PC-3 (cell line): ENCODE measurements at places on chromosomes 5 and 9.

GRCh38 chr9:71620746-71621145, 147.6 kb downstream of the CEMIP2 start:
- H3K27me3 ChIP-seq, result no peaks in the 10 kb centered on the region
- H3K4me1 ChIP-seq, result peaks cover 4% of the 10 kb centered on the region
- H3K27ac ChIP-seq, result no peak overlapping the region
- no peak overlapping the region for H3K4me3 ChIP-seq

- H3K36me3 ChIP-seq, result no peaks in the 10 kb centered on the region
- H3K27ac ChIP-seq, result no peak overlapping the region
- H3K27me3 ChIP-seq, result no peaks in the 10 kb centered on the region
- no peak overlapping the region for H3K4me3 ChIP-seq
- no peak for DNase-seq
- H3K4me1 ChIP-seq, result no peaks in the 10 kb centered on the region
These were observed 353.5 kb downstream of the ADAMTS6 start for GRCh38 chr5:65128226-65128625.

DNA sequence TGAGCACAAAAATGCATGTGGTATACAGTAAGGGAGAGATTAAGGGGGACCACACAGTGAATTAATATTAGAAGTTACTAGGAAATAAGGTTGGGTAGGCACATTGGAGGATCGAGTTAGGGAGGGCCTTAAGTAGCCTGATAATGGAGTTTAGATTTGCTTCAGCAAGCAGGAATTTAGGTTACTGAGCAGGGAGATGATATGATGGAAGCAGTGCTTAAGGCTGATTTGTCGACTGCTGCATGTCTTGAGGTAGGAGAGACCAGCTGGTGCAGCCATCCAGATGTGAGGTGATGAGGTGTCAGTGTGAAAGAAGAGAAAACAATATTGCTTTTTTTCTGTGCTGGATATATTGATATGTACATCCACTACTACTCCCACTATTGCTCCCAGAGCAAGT, 55.2 kb upstream of the ACTBL2 start:
- DNase-seq, result no peak
- no peaks in the 10 kb centered on the region for H3K36me3 ChIP-seq
- H3K27me3 ChIP-seq, result no peaks in the 10 kb centered on the region
- H3K4me3 ChIP-seq, result no peak overlapping the region
- H3K27ac ChIP-seq, result peak overlapping the region; percentile 64
- peaks cover 24% of the 10 kb centered on the region for H3K4me1 ChIP-seq

DNA sequence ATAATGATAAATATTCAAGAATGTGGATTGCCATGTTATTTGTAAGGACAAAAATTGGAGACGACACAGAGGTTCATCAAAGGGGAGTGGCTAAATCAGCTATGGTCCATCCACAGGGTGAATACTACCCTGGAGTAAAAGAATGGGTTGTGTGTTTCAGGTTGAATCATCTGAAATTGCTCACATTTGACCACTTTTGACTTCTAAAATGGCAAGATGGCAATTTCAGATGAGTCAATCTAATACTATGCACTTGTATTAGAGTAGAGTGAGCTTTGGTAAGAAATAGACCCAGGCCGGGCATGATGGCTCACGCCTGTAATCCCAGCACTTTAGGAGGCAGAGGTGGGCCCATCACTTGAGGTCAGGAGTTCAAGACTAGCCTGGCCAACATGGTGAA, 131.8 kb downstream of the GAPVD1 start:
- no peak overlapping the region for H3K27ac ChIP-seq
- no peaks in the 10 kb centered on the region; the same call in 1 of the 2 replicates for H3K4me1 ChIP-seq
- no peaks in the 10 kb centered on the region for H3K36me3 ChIP-seq
- H3K4me3 ChIP-seq, result no peak overlapping the region
- H3K27me3 ChIP-seq, result no peaks in the 10 kb centered on the region

DNA sequence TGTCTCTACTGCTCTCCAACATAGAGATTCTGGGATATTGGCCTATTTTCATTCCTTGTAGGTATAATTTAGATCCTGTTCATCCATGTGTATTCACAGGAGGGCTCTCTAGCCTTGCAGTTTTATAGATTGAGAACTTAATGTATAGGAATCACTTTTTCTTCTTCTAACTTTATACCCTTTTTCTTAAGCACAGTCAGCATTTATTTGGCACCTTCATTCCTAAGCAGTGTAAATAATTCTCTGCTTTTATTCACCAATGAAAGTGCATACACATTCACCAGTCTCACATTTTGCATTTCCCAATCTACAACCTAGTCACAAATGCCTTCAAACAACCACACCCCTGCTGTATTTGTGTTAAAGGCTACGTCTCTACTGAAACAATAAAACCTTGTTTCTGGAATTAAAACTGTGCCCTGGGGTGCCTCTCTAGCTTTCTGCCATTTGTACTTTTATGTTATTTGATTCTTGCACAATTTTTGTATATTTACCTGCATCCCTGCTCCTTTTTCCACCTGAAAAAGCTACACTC, 49.3 kb downstream of the NREP start:
- H3K27ac ChIP-seq, result peak overlapping the region; percentile 70
- H3K4me3 ChIP-seq, result no peak overlapping the region
- DNase-seq, result peak; percentile 79

DNA sequence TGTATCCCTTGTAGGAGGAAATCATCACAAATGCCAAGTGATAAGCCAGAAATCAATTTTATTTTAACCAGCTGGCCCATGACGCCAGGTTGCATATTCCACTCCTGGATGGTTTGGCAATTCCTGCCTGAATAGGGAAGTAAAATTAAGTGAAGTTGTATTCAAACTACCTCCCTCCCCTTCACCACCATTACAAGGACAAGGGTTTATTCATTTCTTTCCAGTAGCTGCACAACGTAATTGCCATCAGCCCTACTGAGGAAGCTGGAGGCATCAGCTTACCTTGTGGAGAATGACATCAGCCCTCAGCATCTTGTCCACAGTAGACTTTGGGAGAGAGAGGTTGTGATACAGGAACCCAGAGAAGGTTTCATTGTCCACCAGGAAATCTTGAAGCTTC, 66.6 kb downstream of the ABCA1 start:
- H3K27me3 ChIP-seq, result no peaks in the 10 kb centered on the region
- DNase-seq, result no peak
- H3K4me1 ChIP-seq, result peaks cover 28% of the 10 kb centered on the region

DNA sequence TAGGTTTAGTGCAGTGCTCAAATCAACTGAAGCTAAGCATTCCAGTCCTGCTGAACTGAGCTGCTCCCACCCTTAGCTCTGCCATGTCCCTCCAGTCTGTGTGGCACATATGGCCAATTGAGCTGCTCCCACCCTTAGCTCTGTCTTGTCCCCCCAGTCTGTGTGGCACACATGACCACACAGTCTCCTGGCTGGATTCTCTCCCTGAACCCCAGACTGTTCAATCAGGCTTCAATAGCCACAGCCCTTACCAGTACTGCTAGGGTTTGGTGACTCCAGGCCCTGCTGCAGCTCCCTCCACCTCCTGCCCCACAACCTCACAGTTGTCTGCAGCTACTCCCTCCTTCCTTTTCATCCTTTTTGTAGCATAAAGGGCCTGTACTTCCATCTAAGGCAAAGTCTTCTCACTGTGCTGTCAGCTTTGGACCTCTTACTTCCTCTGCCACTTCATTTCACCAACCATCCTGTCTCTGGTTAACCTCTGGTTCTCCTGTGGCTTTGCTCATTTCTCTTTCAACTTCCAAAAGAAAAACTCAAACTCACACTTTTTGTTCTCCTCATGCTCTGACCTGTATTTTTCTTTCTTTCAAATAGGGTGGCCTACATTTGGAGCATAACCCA, 50.8 kb downstream of the ADAMTS12 start:
- no peaks in the 10 kb centered on the region for H3K27me3 ChIP-seq
- no peak for DNase-seq
- no peak overlapping the region for H3K4me3 ChIP-seq
- peaks cover 13% of the 10 kb centered on the region for H3K4me1 ChIP-seq
- no peak overlapping the region for H3K27ac ChIP-seq

DNA sequence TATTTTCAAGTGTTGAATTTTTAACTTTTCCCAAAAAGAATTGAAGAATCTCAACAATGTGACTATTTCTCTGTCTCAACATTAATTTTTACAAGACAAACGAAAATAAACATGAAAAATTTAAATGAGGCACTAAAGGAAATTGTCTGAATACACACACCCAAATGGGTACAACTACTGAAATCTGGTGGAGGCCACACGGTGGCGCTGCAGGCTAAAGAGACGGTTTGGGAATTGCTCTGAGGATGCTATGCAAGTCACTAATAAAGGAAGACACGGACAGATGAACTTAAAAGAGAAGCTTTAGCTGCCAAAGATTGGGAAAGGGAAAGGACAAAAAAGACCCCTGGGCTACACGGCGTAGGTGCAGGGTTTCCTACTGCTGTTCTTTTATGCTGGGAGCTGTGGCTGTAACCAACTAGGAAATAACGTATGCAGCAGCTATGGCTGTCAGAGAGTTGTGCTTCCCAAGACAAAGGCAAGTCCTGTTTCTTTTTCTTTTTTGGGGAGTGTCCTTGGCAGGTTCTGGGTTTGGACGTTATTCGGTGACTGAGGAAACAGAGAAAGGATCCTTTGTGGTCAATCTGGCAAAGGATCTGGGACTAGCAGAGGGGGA, at the start of gene PCDHB10:
Gene PCDHB10 (plus strand): TSS at position 244 of the 616 bp plus-strand sequence. CDS start 200 bp downstream, at position 444.
- H3K27ac ChIP-seq, result no peak within 1 kb of the TSS
- H3K4me3 ChIP-seq, result no peak within 1 kb of the TSS

DNA sequence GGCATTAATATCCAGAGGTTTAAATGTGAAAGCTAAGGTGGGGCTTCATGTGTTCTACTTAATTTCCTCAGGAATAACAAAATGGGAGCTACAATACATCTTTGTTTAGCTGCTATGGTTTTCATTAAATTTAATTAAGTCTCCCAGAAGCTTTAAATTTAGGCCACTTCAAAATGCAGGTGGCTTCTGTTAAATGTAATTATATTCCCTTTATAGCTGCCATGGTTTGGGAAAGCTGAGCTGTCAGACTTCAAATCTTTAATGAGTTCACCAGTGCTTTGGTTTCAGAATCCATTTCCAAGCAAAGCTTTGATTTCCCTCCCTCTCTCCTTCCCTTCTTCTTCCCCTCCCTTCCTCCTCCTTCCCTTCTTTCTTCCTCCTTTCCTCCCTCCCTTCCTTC, 58.4 kb upstream of the FAM170A start:
- H3K36me3 ChIP-seq, result no peaks in the 10 kb centered on the region
- no peaks in the 10 kb centered on the region for H3K4me1 ChIP-seq
- H3K4me3 ChIP-seq, result no peak overlapping the region
- DNase-seq, result no peak
- H3K27ac ChIP-seq, result no peak overlapping the region

DNA sequence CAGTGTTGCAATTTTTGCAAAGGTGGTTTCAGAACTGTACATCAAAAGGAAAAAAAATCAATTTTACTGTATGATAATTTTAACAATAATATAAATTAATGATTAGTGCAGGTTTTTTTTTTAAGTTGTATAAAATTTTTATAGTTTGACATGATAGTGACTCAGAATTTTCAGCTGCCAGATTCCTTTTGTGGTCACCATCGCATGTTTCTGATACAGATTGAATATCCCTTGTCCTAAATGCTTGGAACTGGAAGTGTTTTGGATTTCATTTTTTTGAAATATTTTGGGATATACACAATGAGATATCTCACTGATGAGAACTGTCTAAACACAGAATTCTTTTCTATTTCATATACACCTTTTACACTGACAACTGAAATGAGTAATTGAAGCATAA, 361.3 kb downstream of the RAB3C start:
- H3K4me3 ChIP-seq, result no peak overlapping the region
- peak overlapping the region; percentile 23; the same call in 1 of the 2 replicates for H3K27ac ChIP-seq

- no peak for DNase-seq
- no peak overlapping the region for H3K4me3 ChIP-seq
- no peak overlapping the region for H3K27ac ChIP-seq
- H3K27me3 ChIP-seq, result no peaks in the 10 kb centered on the region
- no peaks in the 10 kb centered on the region; the same call in 1 of the 2 replicates for H3K4me1 ChIP-seq
- no peaks in the 10 kb centered on the region for H3K36me3 ChIP-seq
These were observed 86.0 kb downstream of the ANGPTL2 start for GRCh38 chr9:127036437-127036836.

- H3K27ac ChIP-seq, result no peak overlapping the region
- H3K4me3 ChIP-seq, result no peak overlapping the region
- no peaks in the 10 kb centered on the region for H3K4me1 ChIP-seq
These were observed 81.0 kb downstream of the ESM1 start for GRCh38 chr5:54904425-54904824.

DNA sequence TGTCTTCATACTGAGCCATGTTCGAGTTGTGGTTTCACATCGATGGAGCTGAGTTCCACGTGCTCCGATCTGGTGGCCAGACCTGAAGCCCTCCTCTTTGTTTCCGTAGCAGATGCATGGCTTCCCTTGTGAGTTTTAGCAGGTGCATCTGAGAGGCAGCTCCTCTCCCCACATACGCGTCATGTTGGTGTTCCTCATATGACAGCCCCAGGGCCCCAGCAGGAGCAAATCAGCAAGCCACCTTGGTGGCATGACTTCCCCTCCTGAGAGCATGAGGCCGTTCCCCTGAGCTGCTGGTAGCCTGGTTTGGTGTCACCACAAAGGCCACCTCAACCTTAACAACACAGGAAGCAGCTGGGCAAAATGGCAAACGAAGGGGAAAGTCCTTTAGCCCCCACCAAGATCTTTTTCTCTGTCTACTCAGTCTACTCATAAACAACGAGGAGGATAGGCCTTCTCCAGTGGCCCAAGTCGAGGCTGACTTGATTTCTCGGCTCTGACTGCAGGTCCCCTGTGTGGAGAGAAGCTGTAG, 5.9 kb downstream of the CYFIP2 start:
- H3K27ac ChIP-seq, result no peak overlapping the region
- H3K27me3 ChIP-seq, result no peaks in the 10 kb centered on the region
- no peak for DNase-seq
- no peaks in the 10 kb centered on the region for H3K36me3 ChIP-seq
- H3K4me3 ChIP-seq, result no peak overlapping the region

GRCh38 chr5:89187268-89187667, 304.3 kb upstream of the MEF2C start:
- H3K27ac ChIP-seq, result no peak overlapping the region
- no peaks in the 10 kb centered on the region for H3K4me1 ChIP-seq
- no peak overlapping the region for H3K4me3 ChIP-seq
- no peaks in the 10 kb centered on the region for H3K36me3 ChIP-seq

- peak overlapping the region; percentile 60 for H3K27ac ChIP-seq
- peak overlapping the region; percentile 32; the same call in 1 of the 2 replicates for H3K4me3 ChIP-seq
- peak; percentile 96 for DNase-seq
- peaks cover 42% of the 10 kb centered on the region for H3K4me1 ChIP-seq
These were observed 8.3 kb upstream of the TGFBI start for GRCh38 chr5:136020383-136021015.

DNA sequence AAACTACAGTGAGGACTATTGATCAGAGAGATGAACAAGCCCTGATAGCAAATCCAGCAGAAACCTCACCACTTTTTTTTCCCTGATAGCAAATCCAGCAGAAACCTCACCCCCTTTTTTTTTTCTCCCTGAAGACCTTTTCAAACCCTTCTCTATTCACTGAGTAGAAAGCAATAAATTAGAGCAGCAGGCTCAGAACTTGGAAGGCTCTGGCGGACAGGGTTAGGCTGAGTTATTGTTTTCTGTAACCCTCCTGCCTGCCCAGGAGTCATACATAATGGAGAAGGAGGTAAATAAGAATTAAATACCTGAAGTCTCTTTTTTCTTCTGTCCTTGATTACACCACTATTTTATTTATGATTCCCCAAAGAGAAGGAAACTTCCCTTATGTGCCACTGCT, 136.3 kb upstream of the SNX2 start:
- DNase-seq, result no peak
- H3K27me3 ChIP-seq, result peaks cover 3% of the 10 kb centered on the region; the same call in 1 of the 2 replicates
- no peak overlapping the region for H3K27ac ChIP-seq
- H3K4me1 ChIP-seq, result no peaks in the 10 kb centered on the region

GRCh38 chr5:113106821-113107220, 130.2 kb downstream of the DCP2 start:
- H3K36me3 ChIP-seq, result no peaks in the 10 kb centered on the region
- no peak for DNase-seq
- H3K4me3 ChIP-seq, result no peak overlapping the region
- no peaks in the 10 kb centered on the region for H3K4me1 ChIP-seq
- no peaks in the 10 kb centered on the region for H3K27me3 ChIP-seq
